Stimulated activated effector memory CD8-positive, alpha-beta T cell treated with anti-CD3 and anti-CD28 coated beads, Interleukin-12 subunit alpha, Interleukin-12 subunit beta, amount 100 ng/mL, for 72 hours (primary cell): ENCODE measurements at places on chromosomes 5 and 9.

DNA sequence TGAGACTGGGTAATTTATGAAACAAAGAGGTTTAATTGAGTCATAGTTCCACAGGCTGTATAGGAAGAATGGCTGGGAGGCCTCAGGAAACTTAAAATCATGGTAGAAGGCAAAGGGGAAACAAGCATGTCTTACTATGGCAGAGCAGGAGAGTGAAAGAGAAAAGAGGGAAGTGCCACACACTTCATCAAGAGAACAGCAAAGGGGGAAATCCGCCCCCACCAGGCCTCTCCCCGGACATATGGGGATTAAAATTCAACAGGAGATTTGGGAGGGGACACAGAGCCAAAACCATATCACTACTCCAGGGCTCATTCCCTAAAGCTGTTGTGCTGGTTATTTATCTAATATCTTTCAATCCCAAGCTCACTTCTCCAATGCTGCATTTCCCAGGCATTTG is 50.2 kb upstream of the NR3C1 start:
- DNase-seq = no peak

GRCh38 chr9:129415942-129416651 is 204.8 kb downstream of the C9orf50 start:
- no peak for DNase-seq

DNA sequence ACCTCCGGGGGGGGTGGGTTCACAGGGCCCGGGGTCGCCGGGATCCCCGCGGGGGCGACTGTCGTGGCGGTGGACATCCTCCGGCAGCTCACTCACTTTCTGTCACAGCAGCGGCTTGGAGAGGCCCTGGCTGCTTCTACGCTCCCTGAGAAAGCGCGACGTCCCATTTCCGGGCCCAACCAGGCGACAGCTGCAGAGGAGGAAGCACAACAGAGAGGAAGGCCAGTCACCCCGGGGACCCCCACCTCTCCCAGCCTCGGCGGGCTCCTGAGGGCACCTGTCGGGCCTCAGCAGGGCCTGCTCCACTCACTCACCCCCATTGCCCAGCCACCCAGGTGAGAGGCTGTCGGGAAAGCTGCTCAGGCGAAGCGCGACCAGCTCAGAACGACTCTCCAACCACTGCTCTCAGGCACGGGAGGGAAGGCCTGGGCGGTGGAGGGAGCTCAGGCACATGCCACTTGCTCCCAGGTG is 14.4 kb downstream of the BRD3 start:
- DNase-seq = no peak

DNA sequence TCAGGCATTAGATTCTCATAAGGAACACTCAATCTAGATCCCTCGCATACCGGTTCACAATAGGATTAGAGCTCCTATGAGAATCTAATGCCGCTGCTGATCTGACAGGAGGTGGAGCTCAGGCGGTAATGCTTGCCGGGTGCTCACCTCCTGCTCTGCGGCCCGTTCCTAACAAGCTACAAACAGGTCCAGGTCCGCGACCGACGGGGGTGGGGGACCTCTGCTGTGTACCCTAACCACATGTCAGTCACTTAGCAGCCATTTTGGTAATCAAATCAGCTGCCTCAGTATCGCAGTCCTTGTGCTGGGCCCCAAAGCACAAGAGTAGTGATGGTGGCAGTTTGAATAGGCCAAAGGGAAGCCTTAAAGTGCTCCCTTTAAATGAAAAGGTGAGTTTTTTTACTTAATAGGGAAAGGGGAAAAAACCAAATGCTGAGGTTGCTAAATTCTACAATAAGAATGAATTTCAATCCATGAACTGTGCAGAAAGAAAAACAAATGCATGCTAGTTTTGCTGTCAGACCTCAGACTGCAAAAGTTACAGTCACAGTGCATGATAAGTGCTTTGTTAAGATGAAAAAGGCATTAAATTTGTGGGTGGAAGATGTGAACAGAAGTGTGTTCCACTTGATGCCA is 67.0 kb upstream of the TNPO1 start:
- DNase-seq = no peak

DNA sequence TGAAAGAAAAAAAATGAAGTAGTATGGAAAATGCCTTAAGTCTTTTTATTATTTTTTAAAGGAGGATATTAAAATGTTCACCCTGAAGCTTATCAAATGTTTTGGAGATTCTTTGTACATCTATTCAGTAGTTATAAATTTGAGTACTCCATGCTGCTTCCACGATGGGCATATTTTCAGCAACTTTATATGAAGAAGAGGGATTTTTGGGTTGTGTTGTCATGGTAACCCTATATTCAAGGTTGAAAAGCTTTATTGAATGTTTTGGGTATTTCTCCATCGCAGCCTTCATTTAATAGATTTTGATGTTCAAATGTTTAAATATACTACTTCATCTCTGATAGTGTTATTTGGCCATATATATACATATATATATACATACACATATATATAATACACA is 557.5 kb downstream of the CAAP1 start:
- DNase-seq = no peak

GRCh38 chr9:88256216-88256615 is 117.9 kb upstream of the SPATA31C2 start:
- no peak for DNase-seq

DNA sequence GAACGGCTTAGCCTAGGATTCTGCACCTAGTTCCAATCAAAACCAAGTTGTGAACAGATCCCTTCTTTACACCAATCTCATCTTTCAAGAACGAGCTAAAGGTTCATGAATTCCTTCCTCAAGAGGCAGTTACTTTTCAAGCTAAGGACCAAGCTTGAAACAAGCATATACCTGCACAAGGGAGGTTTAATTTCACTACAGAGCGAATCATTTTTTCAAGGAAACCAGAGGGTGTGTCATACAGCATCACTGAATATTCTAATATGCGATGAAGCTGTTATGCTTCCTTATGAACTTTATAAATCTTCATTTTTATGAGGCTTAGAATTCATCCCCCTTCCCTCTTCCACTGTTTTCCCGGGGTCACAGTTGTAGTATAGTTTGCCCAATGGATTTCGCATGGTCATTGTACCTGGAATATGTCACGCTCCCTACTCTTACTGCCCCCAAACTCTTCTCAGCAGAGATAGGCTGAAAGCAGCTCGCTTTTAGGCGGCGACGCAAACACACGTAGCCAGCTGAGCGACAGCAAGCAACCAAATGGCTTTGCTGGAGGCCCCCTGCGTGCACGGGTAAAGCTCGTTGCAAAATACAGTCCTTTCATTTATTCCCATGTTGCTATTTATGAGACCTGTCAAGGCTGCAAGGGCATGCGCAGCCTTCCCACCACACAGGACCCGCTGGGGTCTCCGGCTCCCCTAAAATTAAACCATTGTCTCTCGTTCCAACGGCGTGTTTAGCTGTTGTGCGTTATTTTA is 832 bp downstream of the LMBRD2 start:
- DNase-seq = peak; percentile 14

DNA sequence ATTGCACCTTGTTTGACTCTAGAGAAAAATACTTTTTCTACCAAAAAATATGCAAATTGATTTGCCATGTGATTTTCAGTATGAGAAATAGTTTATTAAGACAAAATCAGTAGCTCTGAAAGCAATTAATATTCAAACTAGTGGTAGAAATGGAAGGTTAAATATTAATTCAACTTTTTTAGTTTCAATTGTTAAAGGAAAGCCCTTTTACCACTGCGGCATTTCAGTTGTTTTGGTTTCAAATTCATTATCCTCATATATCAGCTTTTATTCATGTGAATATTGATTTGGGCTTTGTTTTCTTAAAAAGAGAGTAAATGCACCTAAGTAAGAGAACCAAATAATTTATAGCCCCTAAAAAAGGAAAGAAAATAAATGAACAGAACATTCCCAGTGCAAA is 660.6 kb upstream of the CHD1 start:
- DNase-seq = no peak

DNA sequence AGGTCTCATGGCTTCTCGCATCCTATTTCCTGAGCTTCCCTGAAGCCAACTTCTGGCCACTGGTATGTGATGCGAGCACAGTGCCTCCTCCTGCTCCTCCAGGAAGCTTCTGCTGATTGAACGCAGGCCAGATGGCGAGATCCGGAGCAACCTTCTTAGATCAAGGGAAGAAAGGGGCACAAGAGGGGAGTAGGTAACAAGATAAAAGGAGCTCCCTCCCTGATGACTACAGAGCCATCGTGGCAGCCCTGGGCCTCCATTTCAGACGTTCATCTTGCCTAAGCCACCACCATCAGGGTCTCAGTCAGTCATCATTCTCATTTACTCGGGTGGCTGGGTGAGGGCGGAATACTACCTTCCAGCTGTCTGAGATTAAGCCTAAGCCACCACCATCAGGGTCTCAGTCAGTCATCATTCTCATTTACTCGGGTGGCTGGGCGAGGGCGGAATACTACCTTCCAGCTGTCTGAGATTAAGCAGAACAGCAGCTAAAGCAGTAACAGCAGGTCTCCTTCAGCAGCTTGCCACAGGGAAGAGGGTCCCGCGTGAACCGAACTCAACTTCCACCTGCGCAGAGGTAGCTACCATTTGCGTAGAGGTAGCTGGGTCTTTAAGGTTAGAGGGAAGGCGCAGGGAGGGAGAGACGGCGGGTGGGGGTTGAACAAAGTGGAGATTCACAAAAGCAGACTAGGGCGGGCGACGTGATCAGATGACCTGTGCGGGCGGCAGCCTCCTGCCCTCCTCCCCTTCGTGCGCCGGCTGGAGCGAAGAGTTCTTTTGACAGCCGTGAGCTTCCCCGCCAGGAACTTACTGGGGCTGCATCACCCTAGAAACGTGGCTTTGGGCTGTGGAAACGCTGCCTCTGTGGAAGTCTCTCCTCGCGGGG is 27.9 kb upstream of the MGAT1 start:
- no peak for DNase-seq

- no peak for DNase-seq
Observed at GRCh38 chr5:42887097-42887496, 75.4 kb upstream of the SELENOP start.

GRCh38 chr9:131728961-131729360 is 10.9 kb downstream of the RAPGEF1 start:
- no peak for DNase-seq

GRCh38 chr5:16855485-16855884 is 80.6 kb downstream of the MYO10 start:
- no peak for DNase-seq

GRCh38 chr5:173155912-173156311 is 11.6 kb downstream of the BNIP1 start:
- DNase-seq = no peak

DNA sequence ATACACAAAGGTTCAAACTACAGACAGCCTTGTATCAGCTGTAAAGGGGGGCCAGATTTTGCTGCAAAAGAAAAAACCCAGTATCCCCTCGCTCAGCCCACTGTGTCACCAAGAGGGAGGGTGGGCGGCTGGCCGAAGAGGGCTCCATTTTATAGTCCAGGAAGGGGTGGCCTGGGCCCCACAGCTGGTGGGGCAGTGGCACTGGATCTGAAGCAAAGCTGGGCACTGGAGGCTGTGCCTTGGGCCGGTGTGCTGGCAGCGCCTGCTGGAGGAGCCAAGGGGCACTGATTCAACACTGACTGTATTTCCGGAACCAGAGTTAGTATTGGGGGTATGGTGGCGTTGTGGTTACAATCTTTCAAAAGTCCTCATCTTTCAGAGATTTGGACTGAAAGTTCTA is 9.1 kb downstream of the BRD3 start:
- DNase-seq = no peak

GRCh38 chr5:7361593-7361992 is 34.3 kb upstream of the ADCY2 start:
- no peak for DNase-seq

DNA sequence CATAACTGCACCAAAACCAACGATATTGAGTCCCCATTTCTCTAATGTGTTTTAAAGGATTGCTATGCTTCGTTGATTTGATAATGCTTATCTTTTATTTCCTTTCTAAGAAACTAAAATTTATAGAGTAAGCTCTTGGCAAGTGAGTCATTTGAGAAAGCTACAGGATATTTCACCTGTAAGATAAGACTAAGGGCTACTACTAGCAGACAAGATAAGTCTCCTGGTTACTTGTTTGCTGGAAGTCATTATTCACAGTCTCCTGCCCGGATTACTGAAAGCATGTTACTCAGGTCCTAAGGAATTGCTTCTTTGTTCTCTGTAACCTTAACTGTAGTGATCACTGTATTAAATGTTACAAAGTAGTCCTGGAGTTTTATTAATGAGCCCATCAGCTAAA is 315.9 kb upstream of the RASA1 start:
- no peak for DNase-seq

DNA sequence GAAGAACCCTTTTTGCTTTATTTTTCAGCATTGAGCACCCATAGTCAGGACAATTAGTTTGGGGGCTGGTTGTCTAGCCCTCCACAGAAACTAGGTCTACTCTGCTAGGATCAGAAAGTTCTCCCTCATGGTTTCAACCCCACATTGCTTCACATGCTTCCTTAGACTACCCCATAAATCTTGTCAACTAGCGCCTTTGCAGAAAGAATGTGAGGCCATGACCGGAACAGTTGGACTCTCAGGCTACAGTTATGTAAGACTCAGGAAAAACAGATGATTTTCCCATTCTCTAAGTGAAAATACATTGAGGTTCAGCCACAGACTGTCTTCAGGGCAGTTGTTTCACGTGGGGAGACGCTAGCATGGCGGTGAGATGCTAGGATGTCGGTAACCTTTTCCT is 255.6 kb downstream of the NR3C1 start:
- no peak for DNase-seq

DNA sequence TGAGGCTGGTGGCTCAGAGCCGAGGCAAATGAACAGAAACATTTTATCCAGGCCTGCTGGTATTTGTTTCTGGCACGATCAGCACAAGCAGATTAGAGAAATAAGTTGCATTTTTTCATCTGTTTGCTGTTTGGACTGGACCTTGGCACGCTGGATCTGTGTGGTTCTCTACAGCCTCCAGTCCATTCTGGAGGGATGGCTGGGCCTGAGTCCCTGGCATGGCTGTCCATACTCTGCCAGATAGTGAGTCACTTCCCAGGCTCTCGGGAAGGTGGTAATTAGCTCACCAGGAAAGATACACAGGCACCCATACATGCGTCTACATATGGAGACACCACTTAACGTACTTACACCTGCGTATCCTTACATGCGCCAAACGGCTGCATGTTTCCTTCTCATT is 78.6 kb downstream of the SPRY4 start:
- DNase-seq = no peak

DNA sequence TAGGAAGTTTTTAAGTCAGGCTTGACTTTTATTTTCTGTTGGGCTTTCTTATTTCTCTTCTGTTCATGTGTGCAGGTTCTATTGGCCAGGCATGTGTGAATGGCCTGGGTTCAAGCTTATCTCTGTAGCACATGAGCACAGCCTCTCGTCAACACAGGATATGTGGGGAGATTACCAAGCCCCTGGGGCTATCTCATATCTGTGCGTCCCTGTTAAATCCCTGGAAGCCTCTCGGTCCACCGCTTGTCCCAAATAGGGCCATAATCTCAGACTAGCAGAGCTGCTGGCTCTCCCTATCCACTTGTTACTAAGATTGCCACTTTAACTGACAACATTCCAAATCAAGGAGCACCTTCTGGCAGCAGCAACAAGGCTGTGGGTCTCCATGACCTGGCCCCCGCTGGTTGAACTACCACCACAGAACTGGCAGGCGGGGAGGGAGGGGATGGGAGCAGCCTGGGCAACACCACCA is 28.4 kb upstream of the EBF1 start:
- DNase-seq = no peak

GRCh38 chr9:123164285-123164684 is 104.1 kb downstream of the STRBP start:
- no peak for DNase-seq
